ENCODE measurements at places on chromosomes 3 and 15. TPM values are rescaled to one million over a fixed set of nuclear protein-coding genes. Genes with fewer than 3 reads are reported as not detected.

DNA sequence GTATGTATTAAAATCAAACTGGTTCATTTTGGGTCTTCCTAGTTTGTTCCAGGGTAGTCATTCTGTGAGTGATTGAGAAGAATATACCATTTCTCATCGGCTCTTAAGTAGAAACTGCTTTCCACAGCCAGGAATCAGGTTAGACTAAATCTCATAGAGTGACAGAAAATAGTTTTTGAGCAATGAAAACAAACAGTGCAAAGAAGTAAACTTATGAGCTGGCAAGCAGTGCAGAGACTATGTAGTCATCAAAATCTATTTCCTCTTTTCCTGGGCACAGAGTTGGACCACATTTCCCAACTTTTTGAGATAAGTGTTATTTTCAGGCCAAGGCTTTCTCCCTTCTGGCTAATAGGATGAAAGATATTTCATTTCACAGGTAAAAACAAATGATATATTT lies 66.5 kb downstream of the UBE3A start:
- DNase-seq: no peak

RPS17 gene
- total RNA-seq: 1,923 TPM

DNA sequence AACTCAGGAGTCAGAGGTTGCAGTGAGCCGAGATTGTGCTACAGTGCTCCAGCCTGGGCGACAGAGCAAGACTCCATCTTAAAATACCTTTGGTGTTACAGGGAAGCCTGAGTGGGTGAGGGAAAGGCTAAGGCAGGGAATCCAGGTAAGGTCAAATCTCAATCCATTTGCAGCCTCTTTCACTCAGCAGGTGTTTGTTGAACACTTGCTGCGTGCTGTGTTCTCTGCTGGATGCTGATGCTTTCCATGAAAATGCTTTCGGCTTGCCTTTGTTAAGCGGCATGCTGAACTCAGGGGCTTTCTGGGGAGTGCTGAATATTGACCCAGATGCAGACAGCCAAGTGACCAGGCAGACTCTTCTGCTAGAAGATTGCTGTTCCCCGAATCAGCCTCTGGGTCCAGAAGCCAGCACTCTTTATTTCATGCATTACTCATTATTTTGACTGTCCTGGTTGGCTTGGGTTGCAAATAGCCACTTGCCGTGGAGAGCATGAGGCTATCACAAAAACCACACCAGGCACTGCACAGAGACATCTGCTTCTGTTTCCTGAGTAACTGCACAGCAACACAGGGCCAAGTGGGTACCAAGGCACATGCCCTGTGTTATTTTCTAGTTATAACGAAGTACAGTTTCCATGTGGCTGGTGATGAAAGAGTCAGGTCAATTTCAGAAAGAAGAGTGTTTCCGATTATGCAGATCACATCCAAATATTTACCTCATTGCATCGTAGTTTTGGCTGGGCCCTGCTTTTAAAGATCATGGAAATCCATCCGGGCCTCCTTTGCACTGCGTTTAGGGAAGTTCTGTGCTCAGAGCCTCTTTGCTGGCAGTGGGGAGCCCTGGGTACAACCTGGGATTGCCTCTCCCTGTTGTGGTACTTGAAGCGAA lies 88.6 kb downstream of the THSD4 start:
- DNase-seq: no peak

- DNase-seq: no peak
Observed at GRCh38 chr15:51121631-51122225, 27.0 kb upstream of the TNFAIP8L3 start.

DNA sequence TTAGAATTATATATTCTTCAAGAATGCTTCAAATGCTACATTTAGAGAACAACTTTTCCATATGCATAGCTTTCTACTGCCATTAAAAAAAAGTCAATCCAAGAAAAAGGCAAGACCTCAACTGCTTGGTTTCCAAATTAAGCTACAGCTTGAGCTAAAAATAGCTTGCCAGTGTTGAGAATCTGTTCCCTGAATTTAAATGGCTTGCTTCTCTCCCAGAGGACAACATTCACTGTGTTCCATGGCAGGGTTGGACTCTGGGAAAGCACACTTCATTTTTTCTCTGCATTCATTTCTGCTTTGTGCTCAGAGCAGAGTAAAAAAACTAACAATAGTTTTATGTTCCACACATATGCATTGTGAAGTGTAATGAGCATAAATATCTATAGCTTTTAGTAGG lies 50.3 kb upstream of the ACTL6A start:
- DNase-seq: no peak

DNA sequence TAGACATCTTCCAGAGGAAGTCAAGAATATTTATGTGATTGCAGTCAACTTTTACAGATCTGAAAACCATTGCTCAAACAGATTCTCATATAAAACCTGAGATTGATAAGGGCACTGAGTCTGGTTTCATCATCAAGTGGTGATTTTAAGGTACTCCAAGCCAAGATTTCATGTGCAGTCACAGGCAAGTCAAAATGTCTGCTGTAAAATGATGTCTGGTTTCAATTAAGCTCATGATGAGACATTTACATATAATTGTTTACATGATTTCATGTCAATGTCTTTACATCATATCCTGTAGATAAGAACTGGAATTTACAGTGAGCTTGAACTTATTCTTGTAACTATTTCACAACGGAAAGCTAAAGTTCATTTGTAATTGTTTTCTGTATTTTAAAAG lies 1215.5 kb downstream of the ROBO2 start:
- DNase-seq: no peak

GRCh38 chr15:89377024-89377841 lies 42.6 kb upstream of the POLG start:
- DNase-seq: no peak

DNA sequence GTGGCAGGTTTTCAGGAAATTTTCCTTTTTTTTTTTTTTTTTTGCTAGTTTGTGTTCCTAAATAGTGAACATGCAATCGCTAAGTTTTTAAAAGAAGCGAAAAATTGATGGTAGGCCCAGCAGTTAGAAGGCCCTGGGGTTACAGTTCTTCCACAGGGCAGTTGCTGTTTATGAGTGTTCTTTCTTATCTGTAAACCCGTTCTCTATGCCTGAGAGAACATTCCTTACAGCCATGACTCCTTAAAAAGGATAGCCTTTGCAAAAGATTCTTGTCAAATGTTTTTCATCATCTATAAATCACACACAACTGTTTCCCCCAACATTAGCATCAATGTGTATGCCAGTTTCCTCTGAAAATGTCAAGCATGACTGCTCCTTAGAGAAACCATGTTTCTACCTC lies 23.8 kb upstream of the MYZAP start:
- no peak for DNase-seq

GRCh38 chr3:143269741-143270140 lies 150.2 kb downstream of the CHST2 start:
- DNase-seq: no peak

GRCh38 chr3:37956723-37957538 lies 33.7 kb upstream of the VILL start:
- DNase-seq: peak; percentile 80

ZDHHC19 gene
- total RNA-seq: not detected

DNA sequence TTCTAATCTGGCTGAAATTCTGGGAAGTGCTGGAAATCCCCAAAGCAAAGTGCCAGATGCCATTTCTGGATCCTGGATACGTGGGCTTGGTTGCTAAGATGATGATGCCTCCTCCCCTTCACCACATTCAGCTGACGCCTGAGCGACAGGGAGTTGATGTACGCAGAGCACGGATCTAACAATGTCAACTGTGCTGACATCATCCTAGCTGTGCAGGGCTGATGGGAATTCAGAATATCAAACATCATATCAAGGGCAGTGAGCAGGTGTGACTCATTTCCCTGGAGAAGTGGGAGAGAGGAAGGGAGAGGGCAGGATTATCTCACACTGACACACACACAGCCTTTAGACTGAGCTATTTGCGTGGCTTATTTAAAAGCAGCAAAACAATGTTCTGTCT lies 92.6 kb upstream of the ZBTB20 start:
- peak; percentile 99 for DNase-seq

- no peak for DNase-seq
Observed at GRCh38 chr15:75966073-75966472, 46.2 kb downstream of the NRG4 start.

- DNase-seq: no peak
Observed at GRCh38 chr3:111215481-111215880, 143.9 kb downstream of the NECTIN3 start.

GRCh38 chr15:26974120-26974780 lies 3.3 kb downstream of the GABRG3 start:
- no peak for DNase-seq

DNA sequence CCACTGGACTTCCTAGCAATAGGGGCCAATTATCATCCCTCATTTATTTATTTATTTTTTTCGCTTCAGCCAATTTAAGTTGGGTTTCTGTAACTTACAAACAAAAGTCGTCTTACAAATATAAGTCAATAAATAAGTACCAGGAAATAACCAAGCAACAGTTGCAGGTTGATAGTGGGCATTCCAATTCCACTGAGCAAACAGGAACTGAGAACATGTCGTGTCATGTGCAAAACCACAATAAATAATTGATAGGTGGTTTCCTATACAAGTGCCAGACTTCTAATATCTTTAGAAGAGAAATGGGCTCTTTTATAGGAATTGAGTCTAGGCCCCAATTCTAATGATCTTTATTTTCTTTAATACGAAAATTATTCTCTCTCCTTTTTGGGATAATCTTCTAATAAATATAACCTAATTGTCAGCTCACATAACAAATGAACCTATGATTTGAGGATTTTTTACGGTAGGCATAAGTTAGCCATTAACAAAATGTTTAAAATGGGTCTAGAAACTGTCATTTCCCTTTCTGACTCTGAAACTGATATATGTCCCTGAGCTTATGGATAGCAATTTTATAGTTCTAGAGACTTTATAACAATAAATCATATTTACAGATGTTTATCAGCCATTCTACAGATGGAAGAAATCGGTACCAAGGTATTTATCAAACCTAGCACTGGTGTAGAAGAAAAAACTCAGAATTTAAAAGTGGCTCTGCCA lies 571.8 kb downstream of the FOXP1 start:
- no peak for DNase-seq

DNA sequence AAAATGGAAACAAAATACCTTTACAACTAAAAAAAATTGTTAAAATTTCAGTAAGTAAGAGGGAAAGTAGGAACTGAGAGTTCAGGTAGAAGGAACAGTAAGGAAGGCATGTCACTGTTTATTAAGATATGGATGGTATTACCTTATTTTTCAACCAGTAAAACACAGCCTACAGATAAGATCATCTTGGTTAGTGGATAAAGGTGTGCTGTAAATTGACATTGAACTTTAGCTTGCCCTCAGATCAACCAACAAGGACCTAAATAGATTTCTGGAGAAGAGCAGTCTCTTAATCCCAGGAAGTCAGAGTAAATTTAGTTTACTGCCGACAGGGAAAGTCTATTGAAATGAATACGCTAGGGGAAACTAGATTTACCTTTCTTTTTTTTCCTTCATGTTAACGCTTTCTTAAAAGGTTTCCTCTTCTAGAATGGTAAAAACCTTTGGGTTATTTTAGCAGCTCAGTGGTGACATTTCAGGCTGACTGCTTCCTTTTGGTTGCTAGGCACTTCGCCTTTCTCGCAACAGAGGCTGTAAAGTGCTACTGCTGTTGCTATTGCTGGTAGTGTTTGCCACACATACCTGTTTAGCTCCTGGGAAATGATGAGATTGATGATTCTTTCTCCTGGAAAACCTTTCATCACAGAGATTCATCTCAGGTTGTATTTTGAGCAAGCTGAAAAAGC lies 12.9 kb downstream of the DZIP3 start:
- no peak for DNase-seq

DNA sequence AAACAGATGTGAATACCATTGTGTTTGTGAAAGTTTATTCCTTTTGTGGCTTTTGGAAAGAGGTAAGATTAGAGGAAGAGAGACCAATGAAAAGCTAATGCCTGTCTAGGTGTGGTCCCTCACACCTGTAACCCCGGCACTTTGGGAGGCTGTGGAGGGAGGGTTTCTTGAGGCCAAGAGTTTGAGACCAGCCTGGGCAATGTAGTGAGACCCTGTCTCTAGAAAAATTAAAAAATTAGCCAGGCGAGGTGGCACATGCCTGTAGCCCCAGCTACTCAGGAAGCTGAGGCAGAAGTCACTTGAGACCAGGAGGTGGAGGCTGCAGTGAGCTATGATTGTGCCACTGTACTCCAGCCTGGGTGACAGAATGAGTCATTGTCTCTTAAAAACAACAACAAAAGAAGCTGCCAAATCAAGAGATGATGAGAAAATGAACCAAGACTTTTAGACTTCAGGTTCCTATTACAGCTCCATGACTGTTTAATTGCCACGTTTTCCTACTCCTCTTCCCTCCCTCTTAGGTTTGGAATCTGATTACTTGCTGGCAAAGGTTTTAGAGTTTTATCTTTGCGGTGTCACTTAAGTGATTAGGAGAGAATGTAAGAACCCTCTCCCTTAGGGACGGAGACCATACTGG lies 68.7 kb downstream of the CGNL1 start:
- DNase-seq: no peak

C3orf20 gene
- total RNA-seq: not detected

ADCY5 gene
- under 0.01 TPM for total RNA-seq

GRCh38 chr3:131109156-131109555 lies 82.5 kb downstream of the NEK11 start:
- DNase-seq: no peak

DNA sequence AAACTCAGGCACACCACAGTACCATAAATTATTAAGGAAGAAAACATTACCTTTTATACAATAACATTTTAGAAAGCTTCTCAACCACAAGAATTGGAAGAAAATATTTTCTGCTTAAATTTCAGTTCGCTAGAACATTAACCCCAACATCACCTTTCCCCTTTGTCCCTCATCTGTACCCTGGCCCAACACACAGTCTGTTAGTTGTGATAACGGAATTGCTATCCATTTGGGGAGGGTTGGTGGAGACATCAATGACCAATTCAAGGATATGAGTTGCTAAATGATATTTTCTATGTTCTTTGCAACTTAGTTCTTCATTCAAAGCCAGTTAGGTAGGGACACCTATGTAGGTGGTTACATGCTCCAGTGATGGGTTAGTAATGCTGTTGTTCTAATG lies 5.8 kb downstream of the EID1 start:
- DNase-seq: no peak

DNA sequence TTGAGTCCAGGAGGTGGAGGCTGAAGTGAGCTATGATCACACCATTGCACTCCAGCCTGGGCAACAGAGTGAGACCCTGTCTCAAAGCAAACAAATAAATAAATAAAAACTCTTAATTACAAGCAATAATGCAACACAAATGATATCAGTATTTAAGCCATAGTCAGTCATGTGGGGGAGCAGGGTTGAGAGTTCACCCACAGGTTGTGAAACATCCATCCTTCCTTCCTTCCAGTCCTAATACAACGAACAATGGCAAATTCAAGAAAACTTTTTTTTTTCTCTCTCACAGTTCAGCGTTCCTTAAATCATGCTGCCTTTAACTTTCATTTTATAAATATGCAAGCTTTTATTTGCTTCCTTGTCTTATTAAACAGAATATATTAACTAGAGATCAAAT lies 24.1 kb downstream of the ZNF592 start:
- peak; percentile 65 for DNase-seq

- DNase-seq: no peak
Observed at GRCh38 chr3:43908456-43908855, 217.7 kb downstream of the ABHD5 start.

GRCh38 chr3:42545284-42545900 lies 36.4 kb downstream of the SEC22C start:
- no peak for DNase-seq

LMAN1L gene
- total RNA-seq: not detected

CELSR3 gene
- 0.25 TPM for total RNA-seq

- DNase-seq: no peak
Observed at GRCh38 chr15:26525096-26525495, 247.8 kb downstream of the GABRB3 start.

GRCh38 chr3:194169595-194169994 lies 33.6 kb downstream of the HES1 start:
- DNase-seq: no peak
